ENCODE measurements at places on chromosomes 2 and 18. TPM values are rescaled to one million over a fixed set of nuclear protein-coding genes. Genes with fewer than 3 reads are reported as not detected.

GRCh38 chr2:205364261-205364660 is 318.0 kb upstream of the NRP2 start:
- no peak for DNase-seq

GRCh38 chr18:75455249-75456198 is 28.0 kb upstream of the SMIM21 start:
- peak; percentile 11 for DNase-seq

- DNase-seq: no peak
These were observed 326.8 kb downstream of the SETBP1 start for GRCh38 chr18:45007531-45007930.

DNA sequence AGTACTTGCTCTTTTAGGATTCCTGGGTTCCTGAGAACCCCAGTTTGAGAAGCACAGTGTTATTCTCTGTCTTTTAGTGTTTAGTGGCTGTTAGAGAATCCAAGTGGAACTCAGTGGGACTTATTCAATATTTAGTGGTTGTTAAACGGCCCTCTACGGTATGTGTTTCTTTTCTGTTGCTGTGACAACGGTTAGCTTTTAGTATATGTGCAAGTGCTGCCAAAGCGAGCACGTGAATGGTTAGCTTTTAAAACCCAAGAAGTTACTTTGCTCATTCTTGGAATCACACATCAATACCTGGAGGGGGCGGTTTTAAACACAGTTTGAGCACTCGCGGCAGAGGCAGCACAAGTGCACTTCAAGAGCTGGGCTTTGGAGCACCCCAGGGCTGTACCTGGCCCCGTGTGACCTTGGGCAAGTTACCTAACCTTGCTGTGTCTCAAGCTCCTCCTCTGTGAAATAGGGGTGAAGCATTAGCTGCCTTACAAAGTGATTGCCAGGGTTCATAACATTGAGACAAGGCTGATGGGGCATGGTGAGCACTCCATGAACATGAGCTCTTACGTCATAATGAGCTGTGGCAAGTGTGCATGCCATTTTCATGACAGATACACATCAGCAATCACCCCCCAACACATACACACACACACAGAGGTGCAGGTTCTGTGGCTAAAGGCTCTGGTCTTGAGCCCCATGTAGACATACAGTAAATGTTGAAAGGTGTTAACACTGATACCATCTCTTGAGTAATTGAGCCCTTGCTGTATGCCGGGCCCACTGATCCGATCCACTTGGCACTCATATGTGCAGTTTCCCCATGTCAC is 234.1 kb downstream of the ALPK2 start:
- no peak for DNase-seq

- no peak for DNase-seq
These were observed 353.9 kb downstream of the CYRIA start for GRCh38 chr2:16311521-16312440.

DNA sequence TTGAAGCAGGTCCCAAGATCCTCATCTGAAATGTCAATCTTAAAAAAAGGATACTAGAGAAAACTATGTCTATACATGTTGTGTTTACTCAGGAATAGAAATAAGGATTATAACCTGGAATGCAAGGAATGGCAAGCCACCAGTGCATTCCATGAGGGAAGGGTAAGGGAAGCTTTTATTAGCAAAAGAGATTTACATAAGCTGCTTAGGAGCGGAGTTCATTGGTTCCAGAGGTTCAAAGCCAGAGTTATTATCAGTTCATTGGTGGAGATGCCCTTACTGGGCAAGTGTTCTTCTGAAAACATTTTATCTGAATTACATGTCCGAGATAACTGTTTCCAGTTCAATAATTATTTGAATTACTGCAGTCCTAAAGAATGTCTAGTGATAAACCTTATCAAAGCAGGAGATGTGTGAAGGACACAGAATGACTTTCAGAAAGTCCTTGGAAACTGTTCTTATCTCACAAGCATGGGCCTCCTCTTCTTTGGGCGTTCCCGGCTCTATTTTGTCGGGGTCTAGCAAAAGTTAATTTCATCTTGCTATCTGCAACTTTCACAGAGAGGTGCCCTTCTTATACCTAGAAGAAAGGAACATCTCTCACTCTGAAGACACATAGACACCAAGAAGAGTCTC is 23.5 kb downstream of the COMMD1 start:
- DNase-seq: no peak

DNA sequence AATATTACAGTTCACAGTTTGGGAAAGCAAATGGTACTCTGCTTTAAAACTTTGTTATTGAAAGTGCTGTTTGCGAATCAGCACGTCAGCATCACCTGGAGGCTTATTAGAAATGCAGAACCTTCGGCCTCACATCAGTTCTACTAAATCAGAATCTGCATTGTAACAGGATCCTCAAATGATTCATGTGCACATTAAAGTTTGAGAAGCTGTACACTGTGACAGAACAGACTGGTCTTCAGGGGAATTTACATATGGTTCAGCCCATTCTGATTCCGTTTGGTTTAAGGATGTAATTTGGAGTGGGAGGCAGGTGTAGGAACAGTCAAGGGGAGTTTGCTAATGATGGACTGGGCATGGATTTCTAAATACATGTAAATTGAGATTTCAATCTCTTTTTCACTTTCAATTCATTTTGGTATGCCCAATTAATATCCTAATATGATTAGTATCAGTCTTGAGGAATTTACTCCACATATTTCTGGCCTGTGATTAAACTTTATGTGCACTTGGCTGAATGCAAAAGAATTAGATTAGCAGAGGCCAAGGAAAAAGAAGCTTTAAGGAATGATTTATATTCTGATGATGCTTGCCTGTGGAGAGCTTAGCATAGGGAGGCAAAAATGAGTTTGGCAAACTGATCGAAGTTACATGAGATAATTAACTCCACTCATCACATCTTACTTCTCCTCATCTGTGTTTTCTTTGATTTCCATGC is 248.8 kb downstream of the XIRP2 start:
- no peak for DNase-seq

The DHRS9 gene
- not detected for total RNA-seq

- no peak for DNase-seq
These were observed 21.7 kb upstream of the LRRTM1 start for GRCh38 chr2:80326214-80326613.

GRCh38 chr18:3877678-3878077 is 427.7 kb downstream of the TGIF1 start:
- no peak for DNase-seq

GRCh38 chr2:237196866-237197618 is 111.4 kb downstream of the COPS8 start:
- no peak for DNase-seq

DNA sequence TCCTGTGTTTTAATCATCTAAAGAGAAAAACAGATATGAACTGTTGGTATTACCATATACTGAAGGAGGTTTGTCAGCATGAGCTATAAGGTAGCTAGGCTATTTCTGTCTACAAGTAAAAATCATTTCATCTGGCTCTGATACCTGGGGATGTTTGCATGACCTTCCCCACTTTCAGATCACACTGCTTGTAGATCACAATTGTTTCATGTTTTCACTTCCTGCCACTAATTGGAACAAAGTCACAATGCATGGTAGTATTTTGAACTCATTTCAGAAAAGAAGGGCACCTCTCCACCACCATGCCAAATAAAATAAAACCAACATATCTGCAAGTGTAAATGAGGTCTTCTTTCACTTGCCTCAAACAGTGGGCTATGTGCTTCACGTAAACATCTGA is 37.8 kb downstream of the NYAP2 start:
- no peak for DNase-seq

GRCh38 chr18:65760457-65760856 is 9.6 kb downstream of the CDH7 start:
- DNase-seq: no peak

Data from activated CD8-positive, alpha-beta T cell treated with anti-CD3 and anti-CD28 coated beads for 36 hours (primary cell).